ENCODE measurements at places on chromosomes 1 and 21.
A peak's percentile ranks its signal among the peaks of the same experiment; 100 is the strongest.

DNA sequence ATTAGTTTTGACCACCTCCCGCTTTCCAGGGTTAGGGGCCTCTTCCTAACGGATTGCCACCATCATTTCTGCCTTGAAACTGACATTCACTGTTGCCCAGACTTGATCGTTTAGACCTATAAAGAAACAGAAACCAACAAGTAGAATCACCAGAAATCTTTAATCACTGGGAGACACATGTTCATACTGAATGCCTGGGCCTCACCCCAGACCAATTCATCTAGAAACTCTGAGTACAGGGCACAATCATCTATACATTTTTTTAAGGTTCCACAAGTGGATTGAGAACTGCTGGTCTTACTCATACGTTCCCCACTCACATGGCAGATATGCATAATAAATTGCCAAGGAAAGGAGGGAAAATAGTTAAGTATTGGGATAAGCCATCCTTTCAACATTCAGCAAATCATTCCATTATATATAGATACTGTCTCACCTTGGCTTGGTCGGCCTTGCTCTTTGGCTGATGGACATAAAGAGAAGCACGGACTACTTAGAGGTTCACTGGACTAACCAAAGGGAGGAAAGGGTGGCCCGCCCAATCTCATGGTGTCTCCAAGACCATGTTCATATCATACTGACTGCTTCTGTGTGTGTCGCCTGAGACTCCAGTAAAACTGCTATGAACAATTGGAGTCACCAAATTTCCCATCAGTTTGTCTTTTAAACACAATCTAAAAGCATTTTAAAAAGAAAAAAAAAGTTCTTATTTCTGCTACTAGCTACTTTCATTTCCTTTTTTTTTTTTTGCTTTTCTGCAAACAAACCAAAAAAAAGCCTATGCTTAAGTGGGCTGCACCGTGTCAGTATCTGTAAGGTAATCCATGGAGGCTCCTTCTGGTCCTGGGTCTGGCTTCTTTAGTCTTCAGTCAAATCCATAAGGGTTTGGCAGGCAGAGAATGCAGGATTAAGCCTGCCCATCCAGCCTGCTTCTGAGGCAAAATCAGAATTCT, 9.4 kb upstream of the TARBP1 start:
- DNase-seq = no peak

DNA sequence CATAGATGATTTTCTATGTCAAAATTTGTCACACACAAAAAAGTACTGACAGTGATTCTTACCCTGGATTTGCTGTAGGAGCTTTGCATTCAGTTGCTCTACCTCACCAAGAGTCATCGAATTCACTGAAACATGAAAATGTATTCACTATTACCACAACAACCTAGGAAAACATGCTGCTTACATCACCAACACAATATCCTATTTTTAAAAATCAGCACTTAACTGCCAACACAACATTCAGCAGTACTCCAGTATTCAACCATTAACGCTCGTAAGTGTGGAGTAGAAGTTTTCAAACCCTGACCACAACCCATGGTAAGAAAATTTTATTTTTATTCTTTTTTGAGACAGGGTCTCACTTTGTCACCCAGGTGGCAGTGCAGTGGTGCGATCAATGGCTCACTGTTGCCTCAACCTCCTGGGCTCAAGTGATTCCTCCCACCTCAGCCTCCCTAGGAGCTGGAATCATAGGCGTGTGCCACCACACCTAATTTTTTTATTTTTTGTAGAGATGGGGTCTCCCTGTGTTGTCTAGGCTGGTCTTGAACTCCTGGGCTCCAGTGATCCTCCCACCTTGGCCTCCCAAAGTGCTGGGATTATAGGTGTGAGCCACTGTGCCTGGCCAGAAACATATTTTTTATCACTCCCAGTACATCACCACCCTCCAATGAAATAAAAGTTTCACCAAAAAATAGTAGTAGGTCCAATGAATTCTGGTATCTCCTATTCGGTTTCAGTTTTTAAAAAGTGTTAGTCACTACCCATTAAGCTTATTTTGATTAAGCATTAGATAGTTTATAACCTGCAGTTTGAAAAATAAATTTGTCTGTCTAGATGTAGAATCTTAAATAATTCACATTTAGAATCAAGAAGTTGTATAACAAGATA, 23.8 kb downstream of the C21orf91 start:
- no peak for DNase-seq

DNA sequence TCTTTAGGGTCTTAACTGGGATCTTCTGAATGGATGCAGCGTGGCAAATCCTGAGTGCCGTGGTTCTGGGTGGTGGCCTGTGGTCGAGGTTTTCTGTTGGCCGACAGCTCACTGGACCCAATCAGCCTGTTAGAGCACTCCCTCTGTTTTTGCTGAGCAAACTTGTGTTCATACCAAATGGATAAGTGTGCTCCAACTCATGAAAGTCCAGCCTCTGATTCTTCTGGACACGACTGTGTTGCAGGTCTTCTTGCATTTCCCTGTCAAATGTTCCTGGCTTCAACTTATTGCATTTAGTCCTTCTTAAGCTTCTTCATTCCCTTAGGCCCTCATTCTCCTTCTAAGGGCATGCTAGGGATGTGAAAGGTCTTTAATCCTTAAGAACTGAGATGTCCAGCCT, 63.7 kb downstream of the AJAP1 start:
- no peak for DNase-seq

- no peak for DNase-seq
Measured at GRCh38 chr1:26719205-26719604, 23.4 kb downstream of the ARID1A start.

GRCh38 chr1:198541737-198542136, 1.3 kb upstream of the ATP6V1G3 start:
- no peak for DNase-seq

- peak; percentile 82 for DNase-seq
Measured at GRCh38 chr21:42532466-42533181, 19.0 kb downstream of the SLC37A1 start.

GRCh38 chr1:64765826-64766225, 21.0 kb downstream of the RAVER2 start:
- no peak for DNase-seq

- no peak for DNase-seq
Measured at GRCh38 chr1:65150108-65150463, 2.1 kb downstream of the AK4 start.

GRCh38 chr1:56550138-56550858, 29.1 kb downstream of the PLPP3 start:
- DNase-seq = no peak

- peak; percentile 55 for DNase-seq
Measured at GRCh38 chr1:36553591-36554322, 71.0 kb upstream of the CSF3R start.

DNA sequence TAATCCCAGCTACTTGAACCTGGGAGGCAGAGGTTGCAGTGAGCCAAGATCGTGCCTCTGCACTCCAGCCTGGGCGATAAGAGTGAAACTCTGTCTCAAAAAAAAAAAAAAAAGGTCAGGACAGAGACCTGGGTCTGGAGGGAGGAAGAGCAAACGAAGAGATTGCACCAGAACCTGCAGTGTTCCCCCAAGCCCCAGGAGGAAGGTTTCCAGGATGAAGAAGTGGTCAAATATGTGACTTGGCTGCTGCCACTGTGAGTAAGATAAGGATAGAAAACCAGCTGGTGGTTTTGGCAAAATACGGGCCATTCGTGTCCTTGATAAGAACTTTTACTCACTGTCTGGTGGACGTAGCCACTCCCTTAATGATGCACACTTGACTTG, 42.2 kb downstream of the CLDN14 start:
- DNase-seq = no peak
